CD4-positive, alpha-beta T cell treated with Interleukin-21 for 1 hour (primary cell): ENCODE measurements at places on chromosomes 7 and 10.

- no peak for DNase-seq
Observed at GRCh38 chr7:102225025-102225424, 61.6 kb upstream of the SH2B2 start.

DNA sequence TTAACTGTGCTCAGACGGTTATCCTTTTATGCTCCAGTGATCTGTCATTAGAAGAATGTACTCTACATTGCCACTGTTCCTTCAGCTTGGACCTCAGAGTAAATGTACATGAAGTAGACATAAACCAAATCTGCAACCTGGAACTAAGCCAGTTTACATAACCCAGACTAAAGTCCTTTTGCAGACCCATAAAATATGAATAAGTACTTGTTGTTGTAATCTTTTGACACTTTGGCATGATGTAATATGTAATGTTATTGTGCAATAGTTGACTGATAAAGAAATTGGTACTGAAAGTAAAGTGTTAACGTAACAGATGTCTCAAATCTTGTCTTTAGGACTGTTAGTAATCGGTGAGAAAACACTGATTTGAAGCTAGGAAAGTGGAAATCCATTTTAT is 115.8 kb upstream of the SORCS1 start:
- DNase-seq = no peak

- no peak for DNase-seq
Observed at GRCh38 chr7:37312608-37313007, 136.1 kb downstream of the ELMO1 start.

DNA sequence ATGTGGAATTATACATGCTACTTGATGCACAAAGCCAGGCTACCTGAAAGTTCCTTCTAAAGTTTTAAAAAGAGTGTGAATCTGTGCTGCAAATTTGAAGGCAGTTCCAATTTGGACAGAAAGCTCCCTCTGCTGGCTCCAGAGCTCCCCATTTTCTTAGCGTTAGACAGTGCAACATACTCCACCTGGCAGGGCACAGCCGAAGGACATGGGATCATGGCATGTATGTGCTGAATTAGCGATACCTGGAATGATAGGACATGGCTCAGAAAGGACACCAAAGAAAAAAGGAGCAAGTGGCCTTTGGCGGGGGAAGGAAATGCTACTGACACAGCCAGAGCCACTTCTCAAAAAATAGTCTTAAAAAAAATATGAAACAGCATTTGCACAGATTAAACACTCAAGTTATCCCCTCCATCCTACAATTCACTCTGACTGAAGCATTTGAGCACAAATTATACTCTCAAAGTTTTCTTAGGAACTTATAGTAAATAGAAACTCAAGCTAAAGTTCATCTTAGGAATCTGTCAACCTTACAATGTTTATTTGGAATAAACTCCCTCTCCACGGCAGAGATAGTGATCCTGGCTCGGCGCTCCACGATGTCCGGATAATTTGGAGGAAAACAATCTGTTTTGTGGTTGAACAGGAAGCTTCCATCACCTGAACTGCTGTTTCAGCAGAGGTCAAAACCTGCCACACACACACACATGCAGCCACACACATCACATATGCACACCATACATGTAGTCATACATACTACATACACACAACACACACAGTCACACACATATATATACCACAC is 80.0 kb downstream of the C7orf25 start:
- DNase-seq = no peak

- DNase-seq = no peak
Observed at GRCh38 chr7:39735903-39736302, 112.5 kb downstream of the RALA start.

DNA sequence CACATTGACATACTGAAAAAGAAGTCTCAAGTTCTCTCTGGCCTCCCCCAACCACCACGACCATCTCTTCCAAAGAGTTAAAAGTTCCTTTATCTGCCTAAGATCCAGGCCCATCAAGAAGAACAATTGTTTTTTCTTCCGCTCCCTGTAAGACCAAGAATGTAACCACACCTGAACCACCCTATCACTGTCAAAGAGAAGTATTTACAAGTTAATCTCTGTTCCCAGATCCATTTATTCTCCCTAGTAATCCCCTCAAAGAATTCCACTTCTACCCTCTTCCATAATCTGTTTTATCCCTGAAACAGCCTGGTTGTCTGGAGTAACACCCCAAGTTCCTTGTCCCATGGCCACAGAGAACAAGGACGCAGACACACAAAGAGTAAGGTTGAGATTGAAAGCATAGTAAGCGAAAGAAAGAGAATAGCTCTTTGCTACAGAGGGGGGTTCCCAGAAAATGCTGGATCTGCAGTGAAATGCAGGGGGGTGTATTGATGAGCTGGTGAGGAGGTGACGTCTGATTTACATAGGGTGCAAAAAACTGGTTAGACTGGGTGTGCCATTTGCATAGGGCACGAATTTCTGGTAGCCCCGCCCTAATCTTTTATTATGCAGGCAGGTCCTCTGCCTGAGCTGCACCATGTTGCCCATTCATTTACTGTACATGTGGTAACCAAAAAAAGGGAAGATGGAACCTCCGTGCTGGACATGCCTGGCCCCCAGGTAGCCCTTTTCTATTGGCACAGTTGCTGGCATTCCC is 122.0 kb downstream of the SKIDA1 start:
- DNase-seq = no peak

DNA sequence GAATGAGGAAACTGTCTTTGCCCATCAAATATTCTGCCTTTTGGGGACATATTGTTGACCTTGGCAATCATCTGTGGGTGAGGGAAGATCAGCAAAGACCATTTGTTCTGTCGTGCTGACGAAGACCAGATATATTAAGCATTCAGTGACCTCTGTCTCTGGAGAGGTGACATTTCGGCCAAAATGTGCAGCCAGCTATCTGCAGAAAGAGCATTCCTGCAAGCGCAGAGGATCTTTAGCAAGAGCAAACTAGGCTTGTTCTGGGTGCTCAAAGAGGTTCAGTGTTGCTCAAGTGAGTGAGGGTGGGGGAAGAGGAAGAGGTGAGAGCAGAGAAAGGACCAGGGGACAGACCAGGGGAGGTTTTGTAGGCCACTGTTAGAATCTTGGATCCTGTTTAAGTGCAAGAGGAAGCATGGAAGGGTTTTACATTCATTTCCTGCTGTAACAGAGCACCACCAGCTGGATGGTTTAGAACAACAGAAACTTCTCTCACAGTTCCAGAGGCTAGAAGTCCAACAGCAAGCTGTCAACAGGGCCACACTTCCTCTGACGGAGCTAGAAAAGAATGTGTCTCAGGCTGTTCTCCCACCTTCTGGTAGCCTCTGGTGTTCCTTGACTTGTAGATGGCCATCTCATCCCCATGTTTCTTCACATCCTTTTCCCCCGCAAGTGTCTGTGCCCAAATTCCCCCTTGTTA is 11.2 kb downstream of the C10orf120 start:
- no peak for DNase-seq

DNA sequence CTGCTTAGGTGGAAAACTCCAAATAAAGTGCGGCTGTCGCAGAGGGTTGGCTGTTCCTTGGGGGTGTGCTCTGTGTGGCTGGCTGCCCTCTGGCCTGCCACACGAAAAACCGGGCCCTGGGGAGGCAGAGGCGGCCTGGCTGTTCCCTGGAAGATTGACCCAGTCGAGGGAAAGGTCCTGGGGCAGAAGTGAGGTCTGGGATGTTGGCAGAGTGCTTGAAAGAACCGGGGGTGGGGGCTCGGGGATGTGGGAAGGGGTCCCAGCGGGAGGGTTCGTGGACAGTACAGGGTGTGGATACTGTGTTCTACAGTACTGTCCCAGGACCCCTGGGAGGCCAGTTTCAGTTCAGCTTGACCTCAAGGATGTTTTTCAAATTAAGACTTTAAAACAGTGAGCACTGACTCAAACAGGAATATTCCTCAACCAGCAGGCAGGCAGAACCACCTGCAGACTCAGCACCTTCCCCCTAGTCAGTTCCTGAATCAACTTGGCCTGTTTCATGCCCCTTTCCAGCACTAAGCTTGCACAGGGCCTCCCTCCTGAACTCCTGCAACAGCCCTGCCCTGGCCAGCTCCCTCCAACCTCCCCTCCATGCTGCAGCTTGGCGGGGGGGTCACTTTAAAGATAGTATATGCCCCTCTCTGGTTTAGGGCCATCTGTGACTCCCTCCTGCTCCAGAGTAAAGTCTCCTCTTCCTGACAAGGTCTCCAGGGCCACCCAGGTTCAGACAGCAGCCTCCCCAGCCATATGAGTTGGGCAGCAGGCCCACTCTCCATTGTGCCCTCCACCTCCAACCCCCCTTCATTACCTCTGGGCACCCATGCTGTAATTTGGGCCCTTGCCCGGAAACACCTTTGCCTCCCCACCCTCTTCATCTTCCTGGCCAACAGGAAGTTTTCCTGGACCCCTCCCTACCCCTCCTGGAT is 3.2 kb upstream of the ATP6V1F start:
- DNase-seq = no peak
